ENCODE measurements at places on chromosomes 13 and 19. TPM values are rescaled to one million over a fixed set of nuclear protein-coding genes. Genes with fewer than 3 reads are reported as not detected.

Gene LILRA1
- 0.32 TPM for polyA plus RNA-seq

DNA sequence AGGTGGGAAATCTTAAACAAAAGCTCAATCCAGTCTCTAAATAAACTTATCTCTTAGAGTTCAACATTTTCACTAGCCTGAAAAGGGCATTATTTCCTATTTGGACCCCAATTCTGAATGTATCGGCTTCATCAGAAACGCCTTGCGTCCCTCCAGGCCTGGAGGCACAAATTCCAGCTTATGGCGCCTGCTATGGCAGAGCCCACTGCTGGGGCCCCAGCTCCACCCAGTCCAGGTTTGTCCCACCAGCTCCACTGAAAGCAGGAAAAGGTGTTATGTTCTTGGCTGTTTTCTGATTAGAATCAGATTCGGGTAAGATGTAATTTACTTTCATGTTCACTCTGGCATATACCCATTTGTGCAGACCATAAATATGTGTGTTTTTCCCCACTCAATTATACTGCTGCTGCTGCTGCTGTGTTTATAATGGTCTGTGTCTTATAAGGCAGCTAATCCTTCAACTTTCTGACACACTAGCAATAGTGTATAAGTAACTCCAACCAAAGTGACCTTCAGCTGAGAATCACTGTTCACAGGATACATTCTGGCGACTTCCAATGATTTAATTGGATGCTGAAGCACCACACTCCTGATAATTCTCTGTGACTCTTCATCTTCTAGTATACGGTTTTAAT is 6.4 kb downstream of the IRS2 start:
- H3K27ac ChIP-seq: no peak overlapping the region
- H3K27me3 ChIP-seq: peaks cover 6% of the 10 kb centered on the region
- DNase-seq: no peak

- H3K27ac ChIP-seq: no peak overlapping the region
- no peak overlapping the region for H3K4me3 ChIP-seq
- H3K36me3 ChIP-seq: no peaks in the 10 kb centered on the region
- H3K4me1 ChIP-seq: no peaks in the 10 kb centered on the region
Measured at GRCh38 chr19:7734220-7735203, 2.6 kb upstream of the CLEC4G start.

GRCh38 chr19:13060233-13060963 is 42.3 kb downstream of the LYL1 start:
- no peak overlapping the region for H3K4me3 ChIP-seq
- H3K27me3 ChIP-seq: peaks cover 82% of the 10 kb centered on the region
- DNase-seq: no peak
- H3K36me3 ChIP-seq: no peaks in the 10 kb centered on the region

Gene FAM83E
- polyA plus RNA-seq: 2.2 TPM

DNA sequence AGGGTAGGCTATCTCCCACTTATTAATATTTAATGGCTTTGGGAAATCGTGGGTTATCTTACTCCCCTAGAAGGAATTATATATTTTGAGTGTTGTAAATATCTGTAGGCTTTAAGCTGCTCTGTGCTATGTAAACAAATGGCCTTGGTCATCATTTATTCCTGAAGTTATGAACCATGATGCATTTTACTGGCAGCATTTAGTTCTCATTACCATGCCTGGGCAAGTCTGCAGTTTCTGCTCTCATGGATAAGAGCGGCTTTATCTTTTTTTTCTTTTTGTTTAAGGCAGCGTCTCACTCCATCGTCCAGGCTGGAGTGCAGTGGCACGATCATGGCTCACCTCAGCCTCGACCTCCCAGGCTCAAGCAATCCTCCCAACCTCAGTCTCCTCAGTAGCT is 156.1 kb downstream of the IRS2 start:
- no peaks in the 10 kb centered on the region for H3K27me3 ChIP-seq
- no peak for DNase-seq
- no peaks in the 10 kb centered on the region for H3K36me3 ChIP-seq
- H3K27ac ChIP-seq: no peak overlapping the region

Gene TMEM86B
- 39.7 TPM for polyA plus RNA-seq

DNA sequence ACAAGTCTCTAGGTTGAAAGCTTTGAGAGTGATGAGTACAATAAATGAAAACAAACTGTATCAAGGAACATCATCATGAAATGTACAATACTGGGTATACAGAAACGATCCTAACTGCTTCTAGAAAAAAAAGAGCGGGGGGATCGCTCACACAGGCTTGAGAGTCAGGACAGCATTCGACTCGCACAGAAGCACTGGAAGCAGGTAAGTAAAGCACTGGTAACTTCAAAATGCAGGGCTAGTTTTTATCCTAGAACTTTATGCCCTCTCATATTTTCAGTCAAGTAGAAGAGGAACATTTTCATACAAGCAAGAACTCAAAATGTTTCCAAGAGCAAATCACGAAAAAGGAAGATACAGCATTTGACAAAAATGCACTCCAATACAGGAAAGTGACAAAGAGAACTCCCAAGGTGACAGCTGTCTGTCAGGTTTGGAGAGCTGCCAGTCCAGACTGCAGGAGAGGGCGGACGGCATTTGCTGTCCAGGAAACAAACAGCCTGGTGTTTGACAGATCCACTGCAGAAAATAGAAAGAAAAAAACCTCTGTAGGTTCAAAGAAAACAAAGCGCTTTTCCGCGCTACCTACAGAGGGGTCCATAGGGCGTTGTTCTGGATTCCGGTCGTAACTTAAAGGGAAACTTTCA is 58.2 kb upstream of the XPO4 start:
- H3K27me3 ChIP-seq: no peaks in the 10 kb centered on the region
- DNase-seq: no peak
- no peak overlapping the region for H3K4me3 ChIP-seq
- H3K4me1 ChIP-seq: no peaks in the 10 kb centered on the region

GRCh38 chr13:41512441-41512840 is 55.1 kb downstream of the RGCC start:
- no peak for DNase-seq
- H3K27ac ChIP-seq: no peak overlapping the region
- no peak overlapping the region for H3K4me3 ChIP-seq
- peaks cover 2% of the 10 kb centered on the region for H3K4me1 ChIP-seq
- H3K27me3 ChIP-seq: no peaks in the 10 kb centered on the region

Gene PTH2
- polyA plus RNA-seq: not detected

DNA sequence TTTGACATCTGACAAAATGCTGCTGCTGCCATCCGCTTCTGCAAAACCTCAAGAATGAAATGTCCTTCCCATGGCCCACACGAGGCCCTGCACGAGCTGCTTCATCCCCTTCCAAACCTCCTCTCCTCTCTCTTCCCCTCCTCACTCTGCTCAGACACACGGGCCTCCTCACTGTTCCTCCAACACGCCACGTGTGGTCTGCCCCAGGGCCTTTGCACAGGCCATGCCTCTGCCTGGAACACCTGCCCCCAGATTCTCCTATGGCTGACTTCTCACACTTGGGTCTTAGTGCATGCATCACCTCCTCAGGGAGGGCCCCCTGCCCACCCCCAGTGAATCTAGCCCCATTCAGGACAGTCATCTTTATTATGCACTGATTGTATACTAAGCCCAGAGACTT is 15.9 kb downstream of the NRTN start:
- no peak overlapping the region for H3K27ac ChIP-seq
- H3K27me3 ChIP-seq: peaks cover 27% of the 10 kb centered on the region
- H3K4me3 ChIP-seq: no peak overlapping the region
- H3K4me1 ChIP-seq: no peaks in the 10 kb centered on the region
- no peak for DNase-seq
- H3K36me3 ChIP-seq: no peaks in the 10 kb centered on the region
